ENCODE measurements at places on chromosomes 7 and 10. TPM values are rescaled to one million over a fixed set of nuclear protein-coding genes. Genes with fewer than 3 reads are reported as not detected.

- peak overlapping the region; percentile 50 for H3K4me3 ChIP-seq
- peak overlapping the region; percentile 94 for H3K27ac ChIP-seq
- DNase-seq: peak; percentile 96
- H3K36me3 ChIP-seq: no peaks in the 10 kb centered on the region
Measured at GRCh38 chr10:17229016-17229716, 1.1 kb downstream of the VIM start.

DNA sequence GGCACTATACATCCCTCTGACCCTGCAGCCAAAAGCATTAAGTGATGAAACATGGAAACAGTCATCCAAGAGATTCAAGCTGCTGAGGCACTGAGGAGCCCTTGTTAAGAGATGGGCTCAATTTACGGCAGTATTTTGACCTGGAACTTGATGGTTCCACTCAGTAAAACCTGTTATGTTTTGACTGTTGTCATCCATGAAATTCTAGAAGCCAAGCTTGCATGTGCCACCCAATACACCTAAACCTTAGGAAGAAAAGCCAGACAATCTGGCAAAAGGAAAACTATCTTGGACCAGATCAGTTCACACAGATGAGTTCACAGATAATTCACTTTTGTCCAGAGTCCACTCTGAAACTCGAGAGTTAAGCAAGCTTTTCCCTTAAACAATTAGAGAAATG is 53.2 kb downstream of the ICA1 start:
- H3K4me1 ChIP-seq: no peaks in the 10 kb centered on the region
- H3K27ac ChIP-seq: no peak overlapping the region
- no peak for DNase-seq
- no peak overlapping the region for H3K4me3 ChIP-seq
- no peaks in the 10 kb centered on the region for H3K27me3 ChIP-seq

The NRG3 gene
- 0.81 TPM for total RNA-seq

DNA sequence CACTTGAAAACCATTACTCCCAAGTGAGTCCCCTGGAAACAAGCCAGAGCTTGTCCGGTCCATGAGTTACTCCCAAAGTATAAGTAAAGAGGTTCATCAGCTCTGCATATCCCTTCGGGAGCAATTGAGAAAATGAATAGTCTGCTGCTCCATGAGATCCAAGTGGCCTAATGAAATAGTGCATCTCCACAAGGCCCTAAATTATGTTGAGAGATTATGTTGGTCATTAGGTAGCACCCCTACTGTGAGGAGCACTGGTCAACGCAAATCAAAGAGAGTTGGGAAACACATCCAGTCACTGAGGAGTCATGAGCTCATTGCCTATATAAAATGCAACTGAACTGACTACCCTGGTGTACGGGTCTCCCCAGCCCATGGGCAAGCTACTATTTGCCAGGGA is 205.5 kb upstream of the AOAH start:
- no peak overlapping the region for H3K4me3 ChIP-seq
- DNase-seq: no peak
- H3K4me1 ChIP-seq: no peaks in the 10 kb centered on the region
- H3K27me3 ChIP-seq: peaks cover 2% of the 10 kb centered on the region

GRCh38 chr7:142459551-142459963 is 201.7 kb upstream of the PRSS58 start:
- no peak overlapping the region for H3K27ac ChIP-seq
- no peaks in the 10 kb centered on the region for H3K4me1 ChIP-seq
- no peak for DNase-seq
- H3K36me3 ChIP-seq: no peaks in the 10 kb centered on the region
- H3K4me3 ChIP-seq: no peak overlapping the region

DNA sequence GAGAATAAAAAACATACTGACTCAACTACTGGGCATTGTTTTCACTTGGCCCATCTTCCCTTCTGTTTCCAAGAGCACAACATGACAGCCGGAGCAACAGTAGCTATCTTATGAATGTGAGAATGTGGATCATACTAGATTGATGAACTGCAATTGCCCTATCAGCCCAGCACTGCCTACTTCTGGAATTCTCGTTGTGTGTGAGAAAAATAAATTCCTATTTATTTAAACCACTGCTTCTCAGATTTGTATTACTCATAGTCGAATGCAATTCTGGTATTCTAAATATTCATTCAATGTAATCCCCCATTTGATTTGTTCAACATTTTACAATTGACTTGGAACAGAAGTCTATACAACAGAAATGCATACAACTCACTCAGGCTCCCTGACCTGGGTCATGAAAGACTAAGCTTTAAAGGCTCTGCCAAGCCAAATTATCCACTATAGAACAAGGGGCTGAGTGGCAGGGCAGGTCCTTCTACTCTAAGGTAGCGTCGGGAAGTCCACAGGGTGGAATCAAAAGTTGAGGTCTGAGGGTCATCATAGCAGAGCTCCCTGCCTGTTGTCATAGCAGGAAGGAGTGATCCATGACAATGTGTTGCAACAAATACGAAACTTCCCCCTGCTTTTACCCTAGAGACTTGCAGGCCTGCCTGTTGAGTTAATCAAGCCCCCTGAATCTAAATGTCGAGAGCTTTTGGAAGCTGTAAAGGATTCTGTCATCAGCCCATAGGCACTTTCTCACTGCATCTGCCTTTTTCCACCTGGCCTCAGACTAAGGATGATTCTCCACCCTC is 12.4 kb upstream of the JAZF1 start:
- no peak overlapping the region for H3K4me3 ChIP-seq
- DNase-seq: no peak

- no peaks in the 10 kb centered on the region for H3K4me1 ChIP-seq
- no peak overlapping the region for H3K27ac ChIP-seq
- H3K36me3 ChIP-seq: no peaks in the 10 kb centered on the region
- H3K27me3 ChIP-seq: no peaks in the 10 kb centered on the region
- DNase-seq: no peak
Measured at GRCh38 chr10:71290806-71291527, 28.1 kb upstream of the SLC29A3 start.

- no peaks in the 10 kb centered on the region for H3K4me1 ChIP-seq
- H3K4me3 ChIP-seq: no peak overlapping the region
- no peak for DNase-seq
- H3K36me3 ChIP-seq: peaks cover 2% of the 10 kb centered on the region
- H3K27ac ChIP-seq: no peak overlapping the region
Measured at GRCh38 chr7:133948588-133948987, 178.6 kb upstream of the LRGUK start.

The PTCD1 gene
- total RNA-seq: 6.0 TPM

The CYP2E1 gene
- 3.4 TPM for total RNA-seq

The NUTM2E gene
- not detected for total RNA-seq

The NSUN6 gene
- 13.5 TPM for total RNA-seq

DNA sequence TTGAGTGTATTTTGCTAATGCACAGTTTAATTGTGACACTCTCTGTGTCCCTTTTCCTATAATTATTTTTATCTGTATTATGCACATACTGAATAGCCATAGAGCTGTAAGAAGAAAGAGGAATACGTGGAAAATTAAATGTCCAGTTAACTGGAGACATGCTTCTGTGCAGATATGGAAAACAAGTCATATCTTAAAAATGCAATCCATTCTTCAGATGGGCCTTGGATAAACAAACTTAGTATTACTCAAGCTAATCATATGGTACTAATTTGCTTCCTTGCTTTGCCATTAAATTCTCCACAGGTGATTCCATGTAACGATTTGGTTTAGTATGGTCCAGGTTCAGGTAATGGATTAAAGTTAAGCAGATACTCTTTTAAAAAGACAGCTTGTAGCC is 201.2 kb upstream of the CELF2 start:
- no peaks in the 10 kb centered on the region for H3K36me3 ChIP-seq
- no peak overlapping the region for H3K27ac ChIP-seq
- no peaks in the 10 kb centered on the region for H3K27me3 ChIP-seq
- H3K4me1 ChIP-seq: no peaks in the 10 kb centered on the region

The PGAM2 gene
- 4.8 TPM for total RNA-seq

- no peaks in the 10 kb centered on the region for H3K27me3 ChIP-seq
- peak; percentile 44 for DNase-seq
- H3K27ac ChIP-seq: no peak overlapping the region
- no peak overlapping the region for H3K4me3 ChIP-seq
- H3K36me3 ChIP-seq: no peaks in the 10 kb centered on the region
Measured at GRCh38 chr10:58967551-58968388, 208.7 kb upstream of the PHYHIPL start.

DNA sequence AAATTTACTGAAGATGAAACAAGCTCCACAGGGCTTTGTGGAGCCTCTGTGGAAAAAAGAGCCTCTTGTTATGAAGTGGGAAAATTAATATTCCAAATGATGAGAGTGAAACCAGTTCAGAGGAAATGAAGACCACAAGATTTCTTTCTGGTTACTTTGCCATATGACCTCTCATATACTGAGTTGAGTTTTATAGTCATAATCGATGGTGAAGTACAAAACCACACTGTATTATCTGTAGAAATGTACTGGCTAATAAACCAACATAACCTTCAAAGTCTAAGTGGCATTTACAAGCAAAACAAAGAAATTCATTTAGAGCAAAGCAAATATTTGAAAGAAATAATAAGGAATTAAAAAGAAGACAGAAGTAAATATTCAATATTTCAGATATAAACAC is 662.6 kb upstream of the ZWINT start:
- no peak for DNase-seq
- no peaks in the 10 kb centered on the region for H3K27me3 ChIP-seq
- no peak overlapping the region for H3K4me3 ChIP-seq
- no peaks in the 10 kb centered on the region for H3K4me1 ChIP-seq
- no peaks in the 10 kb centered on the region for H3K36me3 ChIP-seq

DNA sequence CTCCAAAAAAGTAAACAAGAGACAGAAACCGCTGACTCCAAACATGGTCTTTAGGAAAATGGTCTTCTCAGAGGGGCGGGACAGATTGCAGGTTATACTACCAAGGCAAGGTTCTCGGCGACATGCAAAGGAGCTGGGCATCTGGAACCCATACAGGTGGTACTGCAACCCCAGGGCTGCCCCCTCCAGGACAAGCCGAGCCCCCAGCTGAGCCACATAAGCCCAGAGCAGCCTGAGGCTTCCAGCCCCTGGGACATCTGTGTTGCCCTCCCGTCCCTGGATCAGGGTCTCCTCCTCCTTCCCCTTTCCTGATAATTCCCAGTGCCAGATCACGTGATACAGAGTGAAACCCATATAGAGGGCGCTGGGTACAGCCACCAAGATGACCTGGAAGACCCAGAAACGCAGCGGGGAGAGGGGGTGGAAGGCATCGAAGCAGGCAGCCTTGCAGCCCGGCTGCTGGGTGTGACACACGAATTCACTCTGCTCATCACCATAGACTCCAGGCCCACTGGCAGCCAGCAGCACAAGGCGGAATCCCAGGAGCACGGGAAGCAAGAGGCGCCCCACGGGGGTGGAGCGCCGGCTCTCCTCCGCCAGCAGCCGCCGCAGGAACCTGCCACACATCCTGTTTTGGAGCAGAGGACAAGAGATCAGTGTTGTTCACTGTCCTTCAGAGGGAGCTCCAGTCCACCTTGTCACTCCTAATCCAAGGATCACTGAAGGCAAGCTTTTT is at the start of gene GJC3:
Gene GJC3, minus strand, starts transcription at position 627 of the 736 bp plus-strand sequence. Its CDS starts 0 bp downstream, at position 627.
- H3K36me3 ChIP-seq: no peaks in the 10 kb centered on the region
- H3K27ac ChIP-seq: no peak within 1 kb of the TSS
- DNase-seq: peak; percentile 76
- H3K27me3 ChIP-seq: peaks cover 2% of the 10 kb centered on the region
- H3K4me1 ChIP-seq: no peaks in the 10 kb centered on the region

The FAM13C gene
- 8.1 TPM for total RNA-seq

The C7orf57 gene
- total RNA-seq: not detected

The NPS gene
- not detected for total RNA-seq

The SLC39A12 gene
- total RNA-seq: 0.32 TPM

GRCh38 chr7:56222866-56223265 is 106.6 kb upstream of the NUPR2 start:
- H3K4me3 ChIP-seq: no peak overlapping the region
- no peaks in the 10 kb centered on the region for H3K36me3 ChIP-seq
- DNase-seq: no peak
- H3K27me3 ChIP-seq: no peaks in the 10 kb centered on the region

DNA sequence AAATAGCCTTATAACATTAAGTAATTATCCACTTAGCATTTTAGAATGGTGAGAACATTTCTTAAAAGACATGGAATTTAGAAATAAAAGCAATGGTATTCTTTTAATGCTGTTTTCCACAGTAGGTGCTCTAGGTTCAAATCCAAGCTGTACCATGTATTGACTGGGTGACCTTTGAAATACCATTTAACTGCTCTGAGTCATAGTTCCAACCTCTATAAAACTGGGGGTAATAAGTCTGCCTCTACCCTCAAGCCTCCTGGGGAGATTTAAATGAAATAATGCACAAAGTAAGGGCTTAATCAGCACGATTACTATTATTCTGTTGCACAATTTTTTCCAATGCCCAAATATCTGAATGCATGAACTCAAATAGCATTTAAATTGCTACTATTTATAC is 236.4 kb upstream of the CCDC6 start:
- H3K4me3 ChIP-seq: no peak overlapping the region
- DNase-seq: no peak
- no peak overlapping the region for H3K27ac ChIP-seq
- no peaks in the 10 kb centered on the region for H3K27me3 ChIP-seq

DNA sequence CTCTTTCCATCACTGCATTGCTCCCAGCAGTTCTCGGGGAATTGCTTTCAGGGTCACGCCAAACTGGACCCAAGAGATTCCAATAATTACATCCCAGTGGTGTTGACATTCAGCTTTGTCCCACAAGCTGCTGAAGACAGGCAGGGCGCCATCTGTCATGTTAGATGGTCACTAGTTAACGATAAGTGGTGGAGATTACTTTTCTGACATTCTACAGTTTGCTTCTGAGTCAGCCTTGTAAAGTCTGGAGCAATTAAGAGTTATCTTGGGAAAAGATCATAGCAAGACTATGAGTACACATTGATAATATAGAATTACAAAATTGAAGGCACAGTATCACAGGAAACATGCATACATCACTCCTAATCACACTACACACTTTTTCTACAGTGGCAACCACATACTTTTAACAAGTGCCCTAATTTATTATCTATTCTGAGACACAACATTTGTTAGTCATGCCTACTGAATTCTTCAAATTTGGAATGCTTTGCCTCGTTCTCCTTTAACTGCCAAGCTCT is 41.9 kb downstream of the SEMA3C start:
- H3K27me3 ChIP-seq: no peaks in the 10 kb centered on the region
- H3K36me3 ChIP-seq: no peaks in the 10 kb centered on the region
- no peak for DNase-seq
- H3K4me1 ChIP-seq: peaks cover 1% of the 10 kb centered on the region

- no peak overlapping the region for H3K4me3 ChIP-seq
- no peaks in the 10 kb centered on the region for H3K27me3 ChIP-seq
- no peak for DNase-seq
- no peak overlapping the region for H3K27ac ChIP-seq
Measured at GRCh38 chr7:122217125-122217524, 73.1 kb upstream of the AASS start.

DNA sequence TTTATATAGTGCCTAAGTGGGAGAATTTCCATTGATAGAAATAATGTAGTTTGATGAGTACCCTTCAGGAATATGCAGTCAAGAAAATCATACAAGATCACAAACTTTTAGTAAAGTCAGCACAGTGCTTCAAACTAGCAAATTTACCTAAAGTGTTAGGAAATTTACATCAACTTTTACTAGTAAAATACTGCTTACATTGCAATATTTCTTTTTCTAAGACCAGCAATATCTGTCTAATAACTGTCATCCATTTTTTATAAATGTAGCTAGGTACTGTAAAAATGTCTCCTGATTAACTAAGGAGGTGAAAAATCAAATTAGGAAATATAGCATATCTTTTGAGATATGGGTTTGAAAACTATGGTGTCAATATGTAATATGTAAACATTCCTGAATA is 405.4 kb downstream of the MDFIC start:
- no peaks in the 10 kb centered on the region for H3K4me1 ChIP-seq
- H3K27me3 ChIP-seq: no peaks in the 10 kb centered on the region
- H3K4me3 ChIP-seq: no peak overlapping the region
- H3K36me3 ChIP-seq: no peaks in the 10 kb centered on the region
- no peak for DNase-seq

GRCh38 chr7:96723622-96724021 is 14.0 kb upstream of the SEM1 start:
- no peak for DNase-seq
- H3K27me3 ChIP-seq: no peaks in the 10 kb centered on the region
- no peaks in the 10 kb centered on the region for H3K36me3 ChIP-seq
- H3K4me3 ChIP-seq: no peak overlapping the region
